ENCODE measurements at places on chromosomes 2 and 18.

DNA sequence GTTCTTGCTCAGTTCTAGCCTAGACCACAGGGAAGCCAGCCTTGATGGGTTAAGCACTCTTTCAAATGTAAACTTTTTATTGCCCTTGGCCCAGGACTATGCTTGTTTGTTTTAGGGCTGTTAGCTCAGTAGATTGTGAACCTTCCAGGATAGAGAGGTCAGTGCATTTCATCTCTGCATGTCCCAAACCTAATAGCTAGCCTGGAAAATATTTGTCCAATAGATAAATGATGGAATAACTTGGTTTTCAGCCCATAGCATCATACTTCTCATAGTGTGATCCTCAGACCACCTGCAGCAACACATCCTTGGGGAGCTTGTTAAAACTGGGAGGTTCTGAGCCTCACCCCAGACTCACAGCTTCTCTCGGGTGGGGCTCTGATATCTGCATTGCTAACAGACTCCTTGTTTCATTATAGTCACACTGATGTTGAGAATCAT is 59.8 kb downstream of the TRIB2 start:
- DNase-seq, result no peak

GRCh38 chr2:227971619-227972230 is 100.3 kb downstream of the DAW1 start:
- no peak for DNase-seq

- DNase-seq, result peak; percentile 38
Observed at GRCh38 chr2:120206022-120206581, 17.1 kb downstream of the TMEM185B start.

- no peak for DNase-seq
Observed at GRCh38 chr2:201205515-201205849, 22.5 kb downstream of the CASP10 start.

DNA sequence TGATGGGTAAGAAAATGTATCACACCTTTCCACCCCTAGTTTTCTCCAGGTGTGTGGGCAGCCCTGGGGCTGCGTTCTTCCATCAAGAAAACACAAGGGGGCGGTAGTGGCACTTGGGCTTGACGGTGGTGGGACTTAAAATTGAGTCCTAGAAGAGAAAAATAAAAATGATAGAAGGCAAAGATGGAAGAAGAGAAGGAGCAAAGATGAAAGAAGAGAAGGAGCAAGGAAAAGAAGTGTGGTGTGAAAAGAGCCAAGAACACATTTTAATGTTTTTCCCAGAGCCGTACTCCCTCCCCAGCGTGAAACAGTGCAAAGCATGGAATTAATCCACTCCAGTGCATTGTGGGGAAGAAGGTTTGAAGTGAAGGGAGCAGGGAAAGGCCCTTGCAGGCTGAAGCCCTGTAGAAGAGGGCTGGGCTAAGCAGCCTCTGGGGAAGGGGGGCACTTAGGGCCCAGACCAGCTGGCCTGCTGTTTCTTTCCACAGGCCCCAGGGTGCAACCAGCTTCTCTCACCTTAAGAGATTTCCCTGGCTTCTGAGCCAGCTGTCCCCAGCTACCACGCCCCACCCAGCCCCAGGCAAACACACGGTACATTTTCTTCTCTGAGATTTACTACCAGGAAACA is 256.8 kb downstream of the RNF152 start:
- DNase-seq, result peak; percentile 22

DNA sequence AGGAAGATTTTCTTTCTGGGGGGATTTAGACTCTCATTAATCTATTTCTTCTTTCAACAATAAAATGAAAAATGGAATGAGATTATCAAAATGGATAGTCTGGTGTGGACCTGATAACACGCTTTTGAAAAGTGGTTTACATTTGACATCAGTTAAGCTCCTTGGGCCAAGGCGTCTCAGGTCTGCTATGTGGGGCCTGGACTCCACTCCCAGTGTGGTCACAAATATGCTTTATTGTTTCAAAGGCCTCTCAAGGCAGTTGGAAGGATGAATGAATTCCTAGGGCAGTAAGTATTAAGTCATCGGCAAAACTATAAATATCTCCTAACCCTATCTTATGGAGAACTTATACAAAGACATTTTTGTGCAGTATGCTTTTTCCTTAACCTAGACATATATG is 74.5 kb downstream of the ETAA1 start:
- DNase-seq, result no peak

DNA sequence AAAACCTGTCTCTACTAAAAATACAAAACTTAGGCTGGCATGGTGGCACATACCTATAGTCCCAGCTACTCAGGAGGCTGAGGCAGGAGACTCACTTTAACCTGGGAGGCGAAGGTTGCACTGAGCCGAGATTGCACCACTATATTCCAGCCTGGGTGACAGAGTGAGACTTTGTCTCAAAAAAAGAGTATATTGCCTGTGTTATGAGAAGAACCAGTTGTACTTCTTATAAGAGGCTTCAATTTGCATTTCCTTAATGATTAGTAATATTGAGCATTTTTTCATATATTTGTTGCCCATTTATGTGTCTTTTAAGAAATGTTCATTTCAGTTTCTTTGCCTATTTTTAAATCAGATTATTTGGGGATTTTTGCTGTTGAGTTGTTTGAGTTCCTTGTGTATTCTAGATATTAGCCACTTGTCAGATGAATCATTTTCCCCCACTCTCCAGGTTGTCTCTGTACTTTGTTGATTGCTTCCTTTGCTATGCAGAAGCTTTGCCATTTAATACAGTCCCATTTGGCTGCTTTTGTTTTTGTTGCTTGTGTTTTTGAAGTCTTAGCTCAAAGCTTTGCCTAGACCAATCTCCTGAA is 75.8 kb upstream of the LRPPRC start:
- no peak for DNase-seq

DNA sequence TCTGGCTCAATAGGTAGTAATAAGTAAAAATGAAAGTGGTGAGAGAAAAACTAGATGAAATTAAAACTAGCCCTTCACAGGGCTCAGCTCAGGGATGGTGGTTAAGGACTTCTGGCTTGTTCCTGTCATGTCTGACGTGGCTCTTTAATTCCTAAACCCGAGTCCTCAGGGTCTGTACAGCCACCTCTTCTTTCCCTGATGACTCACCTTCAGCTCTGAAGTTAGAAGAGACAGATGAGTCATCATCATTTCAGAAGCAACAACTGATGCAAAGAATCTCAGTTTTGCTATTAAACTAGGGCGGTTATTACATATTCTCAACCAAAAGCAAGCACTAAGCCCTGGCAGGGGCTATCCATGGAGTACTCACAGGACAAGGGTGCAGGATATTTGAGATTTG is 24.0 kb upstream of the ITGB6 start:
- peak; percentile 35 for DNase-seq
